ENCODE measurements at places on chromosomes 6 and 20. TPM values are rescaled to one million over a fixed set of nuclear protein-coding genes. Genes with fewer than 3 reads are reported as not detected.

GRCh38 chr6:37155394-37156312 is 14.3 kb upstream of the PIM1 start:
- DNase-seq = no peak

DNA sequence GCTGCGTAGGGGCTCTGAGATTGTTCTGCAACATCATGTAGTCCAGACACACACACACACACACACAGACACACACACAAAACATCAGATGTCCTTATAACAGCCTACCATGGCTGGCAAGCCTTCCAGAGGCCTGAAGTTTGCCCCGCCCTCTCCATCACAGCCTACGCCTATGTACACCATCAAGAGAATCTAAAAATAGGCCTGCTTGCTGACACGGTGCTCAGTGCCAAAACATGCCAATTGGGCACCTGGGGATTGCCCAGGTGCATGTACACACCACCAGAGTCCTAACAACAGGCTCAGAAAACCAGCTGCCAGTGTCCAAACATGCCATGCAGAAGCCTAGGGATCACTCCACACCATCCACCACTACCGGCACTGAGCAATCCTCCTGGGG is 391.7 kb upstream of the SPTLC3 start:
- DNase-seq = peak; percentile 62

- DNase-seq = peak; percentile 8
These were observed 56.8 kb downstream of the MYH7B start for GRCh38 chr20:35012227-35013069.

GRCh38 chr6:93584300-93584699 is 164.9 kb upstream of the EPHA7 start:
- no peak for DNase-seq

- no peak for DNase-seq
These were observed 50.1 kb downstream of the FOXC1 start for GRCh38 chr6:1659816-1660215.

DNA sequence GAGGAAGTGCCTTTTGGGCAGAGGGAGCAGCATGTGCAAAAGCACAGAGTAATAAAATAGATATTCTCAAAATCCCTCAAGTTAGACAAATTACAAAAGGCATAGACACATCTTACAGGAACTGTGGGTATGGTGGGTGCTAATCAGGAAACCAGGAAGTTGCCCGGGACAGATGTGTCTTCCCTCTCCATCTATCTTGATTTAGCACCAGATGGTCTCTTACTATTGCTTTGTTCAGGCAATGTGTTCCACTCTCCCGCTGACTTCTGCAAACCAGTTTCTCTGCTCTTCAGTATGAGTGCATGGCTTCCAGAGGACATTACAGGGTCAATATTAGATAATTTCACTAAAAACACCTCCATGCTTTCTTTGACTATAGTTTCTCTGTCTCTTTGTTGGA is 13.2 kb downstream of the CITED2 start:
- DNase-seq = no peak

GRCh38 chr6:110662490-110663211 is 152.6 kb downstream of the CDK19 start:
- no peak for DNase-seq

DNA sequence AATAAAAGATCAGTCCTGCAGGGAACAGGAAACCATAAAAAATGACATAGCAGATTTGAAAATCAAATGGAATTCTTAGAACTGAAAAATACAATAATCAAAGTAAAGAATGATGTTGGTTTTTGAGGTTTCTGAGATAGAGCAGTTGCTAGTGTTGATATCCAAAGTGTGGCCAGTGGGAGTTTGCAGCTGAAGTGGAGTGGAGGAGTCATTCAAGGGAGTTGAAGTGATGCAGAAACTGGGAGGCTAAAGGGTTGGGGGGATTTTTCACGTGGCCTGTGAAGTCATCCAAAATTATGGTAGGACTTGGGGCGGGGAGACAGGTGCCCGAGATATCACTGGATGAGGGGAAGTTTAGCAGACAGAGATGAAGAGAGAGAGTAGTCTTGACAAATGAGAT is 123.6 kb downstream of the CDC5L start:
- no peak for DNase-seq

DNA sequence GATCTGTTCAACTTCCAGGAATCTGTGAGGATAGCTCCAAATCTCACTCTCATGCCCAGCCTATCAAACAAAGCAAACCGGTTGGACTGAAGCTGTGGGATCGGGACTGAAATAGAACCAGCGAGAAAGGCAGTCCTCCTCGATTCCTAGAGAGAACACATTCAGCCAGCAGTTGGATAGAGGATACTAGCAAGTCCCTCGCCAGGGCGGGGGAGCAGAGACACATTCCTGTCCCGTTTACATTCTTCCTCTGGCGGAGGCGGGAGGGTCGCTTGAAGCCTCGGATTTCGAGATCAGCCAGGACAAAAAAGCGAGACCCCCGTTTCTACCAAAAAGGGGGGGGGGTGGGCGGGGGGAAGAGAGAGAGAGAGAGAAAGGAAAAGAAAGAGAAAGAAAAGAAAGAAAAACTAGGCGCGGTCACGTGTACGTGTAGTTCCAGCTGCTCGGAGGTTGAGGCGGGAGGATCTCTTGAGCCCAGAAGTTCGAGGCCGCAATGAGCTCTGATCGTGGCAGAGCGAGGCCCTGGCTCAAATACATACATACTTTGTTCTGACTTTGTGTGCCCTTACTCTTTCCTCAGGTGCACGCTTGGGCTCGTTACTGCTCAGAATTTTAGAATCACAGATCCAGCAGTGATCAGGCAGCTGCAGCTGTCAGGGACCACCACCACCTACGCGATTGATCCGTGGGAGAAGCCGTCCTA is 19.5 kb downstream of the ZNF311 start:
- DNase-seq = peak; percentile 86

GRCh38 chr20:44166477-44166876 is 20.5 kb downstream of the JPH2 start:
- no peak for DNase-seq

- no peak for DNase-seq
These were observed 3.7 kb upstream of the KIAA0319 start for GRCh38 chr6:24649691-24650090.

DNA sequence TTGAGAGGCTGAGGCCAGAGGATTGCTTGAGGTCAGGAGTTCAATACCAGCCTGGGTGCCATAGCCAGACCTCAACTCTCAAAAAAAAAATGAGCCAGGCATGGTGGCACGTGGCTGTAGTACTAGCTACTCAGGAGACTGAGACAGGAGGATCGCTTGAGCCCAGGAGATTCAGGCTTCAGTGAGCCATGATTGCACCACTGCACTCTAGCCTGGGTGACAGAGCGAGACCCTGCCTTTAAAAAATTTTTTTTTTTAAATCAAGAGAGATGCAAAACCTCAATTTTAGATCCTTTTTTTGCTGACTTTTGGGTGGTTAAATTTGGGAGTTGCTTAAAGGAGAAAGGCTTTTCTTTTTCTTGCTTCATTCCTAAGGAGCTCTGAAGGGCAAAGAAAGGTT is 70.9 kb downstream of the DHX35 start:
- no peak for DNase-seq

DNA sequence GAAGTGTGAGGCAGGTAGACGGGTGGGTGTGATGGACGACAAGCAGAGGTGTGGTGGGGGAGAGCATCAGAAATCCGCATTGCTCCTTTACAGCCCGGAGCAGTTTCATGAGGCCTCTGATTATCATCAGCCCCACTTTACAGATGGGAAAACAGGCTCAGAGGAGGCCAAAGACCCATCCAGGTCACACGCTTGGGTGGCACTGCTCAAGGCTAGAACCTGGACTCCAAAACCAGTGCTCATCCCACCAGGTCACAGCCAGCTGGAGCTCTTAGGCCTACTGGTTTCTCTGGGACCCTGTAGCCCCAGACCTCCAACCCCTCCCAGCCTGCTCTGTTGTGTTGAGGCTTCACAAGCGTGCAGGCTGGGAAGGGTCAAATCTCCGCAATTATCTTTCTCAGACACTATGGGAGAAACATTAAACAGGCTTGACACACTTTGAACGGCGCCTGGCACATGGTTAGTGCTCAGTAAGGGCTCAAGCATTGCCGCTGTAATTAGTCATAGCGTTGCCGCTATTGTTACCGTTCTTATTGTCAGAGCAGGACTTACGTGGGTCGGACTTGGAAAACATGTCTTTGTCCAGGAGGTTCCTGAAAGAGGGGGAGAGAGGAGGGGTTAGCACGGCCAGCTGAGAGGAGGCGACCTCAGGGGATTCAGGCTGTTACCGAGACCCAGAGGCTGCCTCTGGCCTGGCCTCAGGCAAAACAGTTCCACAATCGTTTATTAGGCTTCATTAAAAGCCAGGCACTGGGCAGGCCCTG is 16.6 kb downstream of the CPNE5 start:
- DNase-seq = peak; percentile 50

GRCh38 chr6:63685446-63686379 is 50.1 kb downstream of the PHF3 start:
- no peak for DNase-seq

- DNase-seq = no peak
These were observed 114.2 kb downstream of the AHI1 start for GRCh38 chr6:135383301-135383700.

- DNase-seq = no peak
These were observed 102.1 kb downstream of the FLRT3 start for GRCh38 chr20:14235355-14235754.

DNA sequence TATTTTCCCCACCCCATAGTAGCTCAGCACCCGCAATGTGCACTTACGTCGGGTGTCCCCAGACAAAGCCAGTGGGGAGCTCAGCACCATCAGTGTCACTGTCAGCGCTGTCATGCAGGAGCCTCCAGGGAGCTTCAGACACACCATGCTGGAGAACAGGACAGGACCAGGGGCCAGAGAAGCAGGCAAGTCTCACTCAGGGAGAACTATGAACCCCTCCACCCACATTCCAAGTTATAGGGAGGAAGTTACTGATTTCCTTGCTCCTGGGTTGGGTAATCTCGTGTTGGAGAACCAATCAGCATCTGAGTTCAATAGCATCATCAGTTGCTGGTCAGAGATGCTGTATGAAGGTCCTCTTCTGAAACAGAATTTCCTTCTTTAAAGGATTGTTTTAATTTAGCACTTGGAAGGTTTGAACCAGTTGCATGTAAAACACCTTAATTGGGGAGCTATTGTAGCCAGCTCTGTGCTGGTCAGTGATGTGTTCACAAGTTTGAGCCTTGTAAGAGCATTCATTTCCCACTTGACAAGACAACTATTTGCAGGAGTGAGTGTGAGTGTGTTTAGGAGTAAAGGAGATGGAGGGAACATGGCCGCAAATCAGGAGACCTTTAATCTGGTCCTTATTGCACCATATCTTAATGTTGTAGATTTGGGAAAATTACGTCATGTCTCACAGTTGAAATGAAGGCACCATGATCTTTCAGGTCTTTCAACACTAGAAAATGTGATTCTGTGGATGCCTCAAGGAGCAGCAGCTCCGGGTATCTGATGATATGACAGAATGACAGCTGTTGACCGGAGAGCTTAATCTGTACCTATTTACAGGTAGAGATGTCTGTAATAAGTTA is at the start of gene HLA-DRB1:
Gene HLA-DRB1 (minus strand): TSS at position 253 of the 854 bp plus-strand sequence. CDS start 106 bp downstream, at position 147.
- peak; percentile 61 for DNase-seq

GRCh38 chr20:47303736-47304135 is 52.8 kb downstream of the ZMYND8 start:
- no peak for DNase-seq

GRCh38 chr6:147782302-147782701 is 273.8 kb downstream of the SAMD5 start:
- DNase-seq = no peak

DNA sequence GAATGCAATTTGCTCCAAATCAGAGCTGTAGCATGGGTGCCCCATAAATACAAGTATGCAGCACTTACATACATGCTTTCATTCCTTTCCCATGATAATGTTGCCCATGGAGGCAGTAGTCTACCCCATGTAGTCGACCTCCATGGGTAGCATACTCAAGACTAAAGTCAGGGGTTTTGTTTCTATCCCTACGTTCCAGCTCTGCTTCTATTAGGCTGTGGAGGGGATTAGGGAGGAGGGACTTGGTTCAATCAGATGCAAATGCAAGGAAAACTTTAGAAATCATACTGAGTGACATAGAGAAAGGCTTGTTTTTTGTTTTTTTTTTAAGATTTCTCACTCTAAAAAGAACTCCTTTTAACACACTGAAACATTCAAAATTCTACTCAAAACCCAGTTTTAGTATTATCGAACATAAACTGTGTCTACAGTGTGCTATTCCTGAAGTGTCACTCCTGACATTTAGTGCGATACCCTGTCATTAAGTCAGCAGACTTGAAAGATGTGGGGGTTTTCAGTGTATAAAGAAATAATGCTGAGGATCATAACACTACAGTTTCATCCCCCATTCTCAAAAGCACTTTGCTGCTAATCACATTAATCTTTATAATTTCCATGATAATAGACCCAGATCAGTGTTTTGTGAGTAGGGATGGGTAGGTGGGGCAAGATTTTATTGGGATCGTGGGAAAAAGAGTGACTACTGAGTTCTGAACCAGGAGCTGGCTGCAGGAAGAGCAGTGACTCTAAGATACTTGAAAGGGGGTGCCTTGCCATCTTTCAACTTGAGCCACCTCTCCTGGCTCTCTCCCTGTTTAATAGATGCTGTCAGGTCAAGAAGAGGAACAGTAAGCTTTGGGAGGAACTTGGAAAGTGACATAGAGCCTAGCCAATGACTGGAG is 40.4 kb upstream of the SCML4 start:
- no peak for DNase-seq

DNA sequence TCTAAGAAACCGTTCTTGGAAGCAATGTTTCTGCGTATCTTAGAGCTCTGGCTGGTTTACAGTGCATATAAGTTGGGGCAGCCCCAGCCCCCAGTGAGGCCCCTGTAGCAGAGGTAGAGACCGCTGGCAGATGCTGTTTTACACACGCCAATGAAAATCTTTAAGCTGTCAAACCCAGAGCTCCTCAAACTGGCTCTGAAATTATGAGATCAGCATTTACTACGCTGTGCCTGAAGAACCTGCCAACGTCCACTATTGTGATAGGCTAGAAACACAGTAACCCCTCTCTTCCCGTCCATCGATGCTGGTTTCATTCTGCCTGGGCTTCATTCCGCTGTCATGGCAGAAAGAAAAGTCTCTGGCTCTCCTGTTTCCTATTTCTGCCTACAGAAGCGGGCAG is 160.6 kb downstream of the SMOC2 start:
- peak; percentile 49 for DNase-seq

The UNC5CL gene
- polyA plus RNA-seq = 9.7 TPM

The GABRR1 gene
- not detected for polyA plus RNA-seq

The MAP7 gene
- 7.8 TPM for polyA plus RNA-seq

The ID4 gene
- polyA plus RNA-seq = 18.8 TPM

The HTR1B gene
- not detected for polyA plus RNA-seq

The KIFC1 gene
- 9.9 TPM for polyA plus RNA-seq

The NKAPL gene
- polyA plus RNA-seq = 2.2 TPM

The PTK6 gene
- 32.5 TPM for polyA plus RNA-seq

The SIRPB1 gene
- 0.76 TPM for polyA plus RNA-seq

The PPP1R16B gene
- 1.5 TPM for polyA plus RNA-seq

The DEFB132 gene
- not detected for polyA plus RNA-seq

The GABRR2 gene
- not detected for polyA plus RNA-seq

The CCN2 gene
- 38.5 TPM for polyA plus RNA-seq

The STX11 gene
- 2.6 TPM for polyA plus RNA-seq

The ACSS1 gene
- polyA plus RNA-seq = 37.7 TPM

The POM121L2 gene
- not detected for polyA plus RNA-seq

The TLDC2 gene
- polyA plus RNA-seq = 0.46 TPM

The PSMB9 gene
- 91.6 TPM for polyA plus RNA-seq

The PPP1R3G gene
- 0.76 TPM for polyA plus RNA-seq

The COL20A1 gene
- polyA plus RNA-seq = 0.53 TPM
